CD4-positive, alpha-beta T cell treated with Interleukin-6 for 4 hours (primary cell): ENCODE measurements at places on chromosomes 4 and X.

- DNase-seq: no peak
Measured at GRCh38 chr4:86872135-86872534, 20.1 kb downstream of the C4orf36 start.

DNA sequence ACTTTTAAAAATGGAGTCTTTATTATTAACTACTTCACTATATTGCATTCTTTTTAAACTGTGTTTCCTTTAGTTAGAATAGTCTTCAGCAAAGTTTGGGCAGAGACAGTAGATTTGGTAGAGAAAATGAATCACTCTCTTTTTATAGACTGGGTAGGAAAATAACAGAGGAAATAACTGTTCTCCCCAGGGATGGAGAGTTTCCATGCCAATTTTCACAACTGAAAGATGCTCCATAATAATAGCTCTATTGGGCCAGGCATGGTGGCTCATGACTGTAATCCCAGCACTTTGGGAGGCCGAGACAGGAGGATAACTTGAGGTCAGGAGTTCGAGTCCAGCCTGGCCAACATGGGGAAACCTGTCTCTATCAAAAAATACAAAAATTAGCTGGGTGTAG, 13.1 kb downstream of the HSD17B13 start:
- no peak for DNase-seq

GRCh38 chr4:120773641-120774040, 148.9 kb downstream of the PRDM5 start:
- DNase-seq: no peak

GRCh38 chr4:163317110-163317509, 15.3 kb downstream of the NPY1R start:
- no peak for DNase-seq

DNA sequence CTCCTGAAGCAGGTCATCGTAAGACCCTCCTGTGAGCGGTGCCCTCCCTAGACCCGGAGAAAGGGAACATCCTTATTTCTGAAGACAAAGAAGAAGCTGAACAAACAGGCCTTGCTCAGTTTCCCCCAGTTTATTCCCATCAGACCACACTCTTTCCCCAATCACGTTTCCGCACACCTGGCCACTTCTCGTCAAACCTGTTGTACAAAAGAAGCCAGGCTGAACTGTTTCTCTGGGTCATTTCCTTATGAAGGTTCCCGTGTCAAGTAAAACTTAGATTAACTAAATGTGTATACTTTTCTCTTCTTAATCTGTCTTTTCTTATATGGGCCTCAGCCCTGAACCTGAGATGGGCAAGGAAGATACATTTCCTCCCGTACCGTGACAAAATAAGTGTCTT, 111.6 kb upstream of the ENPP6 start:
- no peak for DNase-seq

DNA sequence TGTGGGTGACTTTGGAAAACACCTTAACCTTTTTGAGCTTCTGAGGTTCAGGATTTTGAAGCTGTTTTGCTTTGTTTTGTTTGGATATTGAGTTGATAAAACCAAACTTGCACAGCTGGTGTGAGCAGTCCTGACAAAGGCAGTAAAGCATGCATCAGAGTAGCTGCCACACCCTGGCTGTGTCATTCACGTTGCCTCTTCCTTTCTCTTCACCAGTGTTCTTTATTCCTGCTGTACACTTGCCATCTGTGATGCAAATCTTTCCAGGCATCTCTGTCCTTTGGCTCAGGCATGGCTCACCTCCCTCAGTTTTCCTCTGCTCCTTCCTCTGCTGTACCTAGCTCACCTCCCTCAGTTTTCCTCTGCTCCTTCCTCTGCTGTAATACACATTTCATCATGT, 1850.2 kb upstream of the AGA start:
- no peak for DNase-seq

- no peak for DNase-seq
Measured at GRCh38 chr4:119244832-119245231, 32.3 kb downstream of the USP53 start.

DNA sequence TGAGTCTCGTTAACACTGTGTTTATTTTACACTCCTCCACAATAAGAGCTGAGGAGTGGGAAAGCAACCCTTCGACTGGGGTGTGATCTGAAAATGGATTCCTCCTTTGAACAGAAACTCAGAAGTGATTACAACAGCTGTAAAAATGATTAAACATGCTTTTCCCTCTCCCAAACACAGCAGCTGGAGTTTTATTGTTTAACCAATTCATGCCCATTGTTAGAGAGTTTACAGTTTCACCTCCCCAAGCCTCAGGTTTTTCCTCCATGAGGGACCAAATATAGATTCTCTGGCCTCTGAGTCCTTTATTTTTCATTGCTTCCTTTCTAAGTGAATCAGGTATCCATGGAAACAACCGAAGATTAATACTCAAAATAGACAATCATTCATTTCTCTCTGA, 263.0 kb upstream of the TAPT1 start:
- no peak for DNase-seq

GRCh38 chrX:129872524-129872923, 28.8 kb upstream of the ZDHHC9 start:
- DNase-seq: no peak

- DNase-seq: no peak
Measured at GRCh38 chr4:95409127-95409526, 139.6 kb downstream of the UNC5C start.
